ENCODE measurements at places on chromosomes 5 and 9.

- no peak for DNase-seq
Measured at GRCh38 chr5:91727463-91727862, 344.3 kb upstream of the ARRDC3 start.

DNA sequence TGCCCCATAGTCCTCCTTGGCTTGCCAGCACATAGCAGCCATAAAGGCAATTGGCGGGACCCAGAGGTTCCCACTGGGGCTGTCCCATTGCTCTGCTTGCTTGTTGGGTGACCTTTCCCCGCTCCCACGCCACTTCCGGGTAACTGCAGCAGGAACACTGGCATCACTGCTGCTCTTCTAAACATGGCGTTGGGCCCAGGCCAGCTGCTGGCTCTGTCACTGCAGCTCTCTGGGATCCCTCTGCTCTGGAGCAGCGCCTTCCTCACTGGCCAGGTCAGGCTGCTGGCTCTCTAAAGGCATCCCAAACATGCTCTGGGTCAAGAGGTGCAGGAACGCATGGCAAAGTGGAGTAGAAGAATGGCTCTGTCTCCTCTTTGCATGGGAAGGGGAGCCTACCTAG, 92.9 kb downstream of the DRD1 start:
- DNase-seq: no peak

- no peak for DNase-seq
Measured at GRCh38 chr5:168800701-168801100, 221.5 kb upstream of the PANK3 start.

DNA sequence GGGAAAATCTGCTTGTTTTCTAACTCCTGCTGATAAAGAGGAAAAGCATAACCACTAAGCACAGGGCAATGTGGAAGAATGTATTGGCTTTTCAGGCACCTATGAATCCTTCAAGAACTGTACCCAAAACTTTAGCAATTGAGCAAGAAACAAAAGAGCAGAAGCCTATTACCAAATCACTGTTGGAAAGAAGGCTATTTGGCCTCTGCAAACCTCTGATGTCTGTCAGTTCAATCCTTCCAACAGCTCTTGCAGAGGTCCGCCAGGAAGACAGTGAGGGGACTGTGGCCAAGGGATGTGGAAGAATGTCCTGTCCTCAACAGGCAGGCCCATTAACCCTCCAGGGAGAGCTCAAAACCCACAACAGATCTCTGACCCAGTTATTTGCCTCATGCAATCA, 328.6 kb downstream of the ENC1 start:
- DNase-seq: no peak

- DNase-seq: no peak
Measured at GRCh38 chr5:149160291-149160787, 19.0 kb downstream of the ABLIM3 start.

DNA sequence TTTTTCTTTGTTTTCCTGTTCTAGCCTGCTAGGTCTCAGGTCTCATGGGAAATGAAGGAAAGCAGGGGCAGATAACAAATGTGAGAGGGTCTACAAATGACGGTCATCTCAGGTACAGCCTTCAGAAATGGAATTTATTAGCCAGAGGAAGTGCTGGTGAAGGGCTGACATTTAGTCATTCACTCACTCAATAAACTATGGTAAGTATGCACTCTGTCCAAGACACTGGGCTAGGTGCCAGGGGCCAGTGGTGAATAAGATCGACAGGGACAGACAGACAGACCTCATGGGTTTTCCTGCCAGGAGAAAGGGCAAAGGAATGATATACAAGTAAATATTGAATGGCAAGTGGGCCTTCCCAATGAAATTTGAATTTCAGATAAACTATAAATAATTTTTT, 6.3 kb downstream of the PDE6A start:
- DNase-seq: no peak

DNA sequence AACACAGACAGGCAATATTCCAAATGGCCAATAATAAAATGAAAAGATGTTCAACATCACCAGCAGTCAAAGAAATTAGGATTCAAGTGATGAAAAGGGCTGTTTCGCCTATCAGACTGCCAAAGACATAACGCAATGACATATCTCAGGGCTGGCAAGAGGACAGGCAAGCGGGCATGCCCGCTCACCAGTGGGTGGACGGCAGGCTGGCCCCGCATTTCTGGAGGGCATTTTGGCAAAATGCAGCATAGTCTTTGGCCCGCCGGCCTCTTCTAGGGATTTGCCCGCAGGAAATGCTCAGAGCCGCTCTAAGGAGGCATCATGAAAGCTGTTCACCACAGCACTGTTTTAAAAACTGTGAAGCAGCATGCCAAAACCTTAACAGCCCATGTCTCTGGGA, 1.4 kb upstream of the PPP1R26 start:
- DNase-seq: no peak

- no peak for DNase-seq
Measured at GRCh38 chr5:14851597-14851996, 20.0 kb downstream of the ANKH start.

DNA sequence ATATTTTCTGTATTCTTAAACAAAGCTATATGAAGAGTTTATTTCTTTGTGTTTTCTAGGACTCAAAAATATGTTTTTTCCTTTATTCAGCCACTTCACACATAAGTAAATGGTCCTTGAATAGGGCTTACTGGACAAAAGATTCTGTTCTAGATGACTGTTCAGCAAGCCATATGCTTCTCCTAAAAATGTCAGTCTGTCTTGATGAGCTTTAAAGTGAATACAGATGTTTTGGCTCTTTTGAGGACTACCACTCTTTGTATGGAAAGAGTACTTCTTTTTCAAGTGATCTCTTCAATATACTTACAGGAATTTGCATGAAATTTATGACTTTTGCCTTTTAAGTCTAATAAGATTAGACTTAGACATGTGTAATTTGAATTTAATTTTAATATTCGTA, 8.4 kb downstream of the NDUFS4 start:
- DNase-seq: no peak

GRCh38 chr5:5025774-5026408, 114.2 kb upstream of the ADAMTS16 start:
- DNase-seq: peak; percentile 3

GRCh38 chr5:128144491-128144890, 60.9 kb downstream of the SLC12A2 start:
- no peak for DNase-seq

DNA sequence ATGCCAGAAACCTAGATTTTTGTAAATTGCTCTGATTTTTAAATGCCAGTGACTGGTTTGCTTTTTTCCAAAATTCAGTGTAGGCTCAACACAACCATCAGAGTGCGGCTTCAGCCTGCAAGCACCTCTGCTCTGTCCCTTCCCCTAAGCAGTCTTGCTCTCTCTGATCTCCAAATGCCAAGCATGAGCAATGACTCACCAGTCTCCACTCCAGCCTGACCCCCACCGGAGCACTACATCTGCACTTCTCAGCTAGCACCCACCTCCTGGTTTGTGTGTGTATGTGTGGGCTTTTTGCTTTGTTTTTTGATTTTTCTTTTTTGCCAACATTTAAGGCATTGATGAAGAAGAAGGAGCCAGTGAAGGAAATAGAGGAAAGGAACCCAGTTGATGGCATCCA, 61.4 kb upstream of the ADRA1B start:
- no peak for DNase-seq

- no peak for DNase-seq
Measured at GRCh38 chr5:149666212-149666852, 63.8 kb upstream of the PPARGC1B start.

- no peak for DNase-seq
Measured at GRCh38 chr5:110458313-110458712, 268.2 kb downstream of the TMEM232 start.

DNA sequence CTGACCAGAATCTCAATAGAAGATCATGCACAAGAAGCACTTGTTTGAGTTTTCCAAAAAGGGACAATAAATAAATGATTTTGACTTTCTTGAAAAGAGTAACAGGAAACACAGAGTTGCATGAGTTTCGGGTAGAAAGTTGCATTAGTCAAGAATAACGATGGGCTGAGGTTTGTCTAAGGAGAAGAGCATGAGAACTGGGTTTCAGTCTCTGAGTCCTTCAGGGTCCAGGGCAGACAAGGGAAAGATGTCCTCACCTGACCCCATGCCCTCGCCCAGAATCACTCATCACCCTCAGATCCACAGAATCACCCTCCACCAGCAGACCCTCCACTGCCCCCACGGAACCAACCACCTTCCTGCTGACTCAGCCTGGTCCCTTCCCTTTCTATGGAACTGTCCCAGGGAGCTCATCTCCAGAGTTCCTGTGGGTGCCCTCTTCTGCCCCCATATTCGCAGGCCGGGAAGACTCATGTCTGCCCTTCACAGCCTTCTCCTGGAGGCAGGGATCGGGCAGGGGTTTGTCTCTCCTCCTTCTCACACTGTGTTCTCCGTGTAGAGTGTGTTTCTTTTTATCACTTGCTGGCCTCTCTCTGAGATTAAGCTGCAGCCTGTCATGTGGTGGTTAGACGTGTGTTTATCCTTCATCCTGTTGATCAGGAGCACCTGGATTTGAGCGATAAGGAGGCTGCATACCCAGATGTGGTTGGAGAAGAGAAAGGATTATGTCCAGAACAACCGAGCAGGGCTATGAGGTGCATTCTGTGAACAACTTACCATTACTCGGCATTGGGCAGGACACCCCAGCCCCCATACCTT, 442.6 kb downstream of the MAT2B start:
- no peak for DNase-seq

DNA sequence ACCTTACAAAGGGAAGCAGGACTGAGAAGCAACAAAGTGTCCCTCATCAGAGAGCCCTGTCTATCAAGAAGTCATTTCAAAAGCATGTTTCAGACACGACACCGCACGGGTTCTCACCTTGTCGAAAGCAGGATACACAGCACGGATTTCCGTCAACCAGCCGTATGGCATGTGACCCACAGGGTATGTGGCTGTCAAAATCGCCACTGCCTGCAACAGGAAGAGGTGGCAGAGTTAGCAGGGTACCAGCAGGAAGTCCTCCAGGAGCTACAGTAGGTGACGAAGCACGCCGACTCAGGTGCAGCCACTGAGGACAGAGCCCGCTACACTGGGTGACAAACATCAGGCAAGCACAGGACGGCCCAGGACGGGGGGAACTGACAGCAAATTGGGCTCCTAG, 81.2 kb downstream of the OTULIN start:
- peak; percentile 15 for DNase-seq

- no peak for DNase-seq
Measured at GRCh38 chr5:52015760-52016159, 632.5 kb downstream of the ISL1 start.

DNA sequence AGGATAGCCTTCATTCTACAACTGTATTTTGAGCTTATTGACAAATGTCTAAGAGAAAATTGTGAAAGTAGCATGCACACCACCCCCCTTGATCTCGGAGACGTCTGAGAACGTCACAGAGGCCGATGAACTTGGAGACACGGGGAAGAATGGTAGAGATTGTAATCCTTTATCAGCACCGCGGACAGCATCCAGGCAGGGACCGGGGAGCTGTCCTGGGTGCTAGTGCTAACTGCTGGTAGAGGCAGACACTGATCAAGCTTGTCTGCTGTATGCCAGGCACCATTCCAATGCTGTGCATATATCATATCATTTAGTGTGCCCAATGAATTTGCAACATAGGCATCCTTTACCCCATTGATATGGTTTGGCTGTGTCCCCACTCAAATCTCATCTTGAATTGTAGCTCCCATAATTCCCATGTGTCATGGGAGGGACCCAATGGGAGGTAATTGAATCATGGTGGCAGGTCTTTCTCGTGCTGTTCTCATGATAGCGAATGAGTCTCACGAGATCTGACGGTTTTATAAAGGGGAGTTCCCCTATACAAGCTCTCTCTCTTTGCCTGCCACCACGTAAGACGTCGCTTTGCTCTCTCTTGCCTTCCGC, 98.8 kb downstream of the LHX2 start:
- DNase-seq: peak; percentile 63

DNA sequence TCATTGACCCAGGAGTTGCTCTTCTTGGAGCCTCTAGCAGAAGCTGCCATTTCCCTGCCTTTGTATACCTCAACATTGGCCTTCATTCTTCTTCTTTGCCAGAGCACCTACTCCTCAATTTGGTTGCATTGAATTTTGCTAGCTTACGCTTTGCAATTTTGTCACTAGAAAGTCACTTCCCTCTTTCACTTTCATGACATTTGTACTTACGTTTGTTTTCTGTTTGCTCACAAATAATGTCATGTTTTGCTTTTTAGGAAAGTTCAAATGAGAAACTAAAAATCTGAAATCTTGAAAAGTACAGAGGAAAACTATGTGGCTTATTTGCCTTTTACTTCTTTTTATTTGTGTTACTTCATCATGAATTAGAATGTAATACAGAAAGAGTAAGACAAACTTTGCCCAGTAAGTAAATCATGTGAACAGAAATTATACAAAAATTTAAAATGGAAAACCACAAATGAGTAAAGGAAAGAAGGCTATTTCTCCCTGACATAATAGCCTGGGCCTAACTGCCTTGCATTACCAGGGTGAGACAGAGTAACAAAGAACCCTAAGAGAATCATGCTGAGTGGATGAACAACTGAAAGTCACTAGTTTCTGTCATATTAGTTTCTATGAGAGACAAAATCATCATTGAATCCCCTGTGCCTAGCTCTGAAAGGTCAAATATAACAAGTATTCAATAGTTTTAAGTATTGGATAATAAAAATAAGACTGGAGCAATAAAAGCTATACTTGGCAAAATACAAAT, 7.4 kb upstream of the IFNA1 start:
- DNase-seq: no peak

GRCh38 chr9:2621722-2622460, at the start of gene VLDLR:
VLDLR (plus strand) TSS chr9:2621787; CDS start chr9:2622190, 403 bp downstream.
- peak; percentile 58 for DNase-seq

DNA sequence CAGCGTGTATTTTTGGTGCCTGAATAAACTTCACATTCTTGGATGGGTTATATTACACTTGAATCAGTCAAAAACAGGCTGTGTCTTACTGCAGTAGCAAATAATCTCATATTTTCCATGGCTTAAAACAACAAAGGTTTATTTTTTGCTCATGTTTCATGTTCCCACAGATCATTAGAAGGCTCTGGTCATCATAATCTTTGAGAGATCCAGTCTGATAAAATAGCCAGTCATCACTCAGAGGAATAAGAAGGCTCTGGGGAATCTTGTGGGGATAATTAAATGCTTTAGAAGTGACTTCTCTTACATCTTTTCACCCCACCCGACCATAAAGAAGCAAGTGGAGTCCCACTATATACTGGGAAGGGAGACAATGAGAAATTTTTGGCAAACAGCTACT, 417.7 kb downstream of the PSAT1 start:
- DNase-seq: no peak

DNA sequence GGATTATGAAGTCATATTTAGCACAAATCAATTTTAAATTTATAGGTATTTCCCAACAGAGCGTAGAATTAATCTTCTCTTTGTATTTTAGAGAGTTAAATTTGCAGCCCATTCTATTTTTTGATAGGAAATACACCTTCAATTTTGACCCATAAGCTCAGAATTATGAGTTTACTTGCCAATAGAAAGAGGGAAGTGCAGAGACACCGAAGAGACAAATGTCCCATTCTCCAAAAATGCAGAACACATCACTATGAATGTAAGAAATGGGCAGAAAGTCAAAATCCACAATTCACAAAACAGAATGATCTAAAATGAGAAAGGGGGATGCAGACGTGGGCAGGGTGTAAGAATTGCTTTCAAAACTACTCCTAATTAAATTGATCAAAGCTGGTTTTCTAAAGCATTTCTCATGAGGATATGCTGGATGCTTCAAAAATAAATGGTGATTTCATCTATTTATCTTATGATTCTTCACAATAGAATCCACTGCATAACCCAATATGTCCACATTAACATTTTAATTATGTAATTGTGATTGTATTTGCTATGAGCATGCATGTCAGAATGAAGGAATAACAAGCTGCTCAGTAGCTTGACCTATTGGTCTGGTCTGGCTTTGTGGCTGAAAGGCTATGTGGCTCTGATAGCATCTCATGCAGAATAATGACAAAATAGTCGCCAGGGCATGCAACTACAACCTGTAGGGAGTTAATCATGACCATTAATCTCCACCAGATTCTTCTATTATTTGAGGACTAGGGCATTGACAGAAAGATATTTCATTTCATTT, 550.1 kb upstream of the CDH18 start:
- DNase-seq: no peak

Measured in stimulated activated naive CD8-positive, alpha-beta T cell treated with anti-CD3 and anti-CD28 coated beads, Interleukin-15, Interleukin-2, amounts not matched to agents 100 U/mL and 50 U/mL, for 24 hours (primary cell).